CD4-positive, alpha-beta T cell treated with Interleukin-12 subunit alpha and Interleukin-12 subunit beta, for 1 hour (primary cell): ENCODE measurements at places on chromosomes 3 and 15.

DNA sequence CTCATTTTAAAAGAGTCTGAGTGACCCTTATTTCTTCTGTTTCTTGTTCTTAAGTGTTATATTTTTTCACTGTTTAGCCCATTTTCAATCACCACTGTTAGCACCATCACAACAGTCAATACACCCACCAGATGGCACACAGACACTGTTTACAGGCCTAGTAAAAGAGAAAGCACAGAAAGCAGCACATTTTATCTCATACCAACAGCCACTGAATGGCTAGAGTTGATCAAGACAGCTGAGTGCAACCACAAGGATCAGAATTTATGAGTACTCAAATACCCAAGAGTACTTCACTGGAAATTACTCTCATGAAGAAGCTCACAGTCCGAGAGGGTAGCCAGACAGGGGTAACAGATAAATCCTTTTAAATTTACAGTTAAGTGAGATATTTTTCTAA, 127.0 kb downstream of the TFDP2 start:
- DNase-seq: no peak

GRCh38 chr15:48131324-48131723, 10.5 kb downstream of the SLC24A5 start:
- no peak for DNase-seq

GRCh38 chr15:65791335-65792137, 557 bp downstream of the DENND4A start:
- DNase-seq: peak; percentile 57

GRCh38 chr3:129398803-129399144, 29.7 kb downstream of the EFCAB12 start:
- DNase-seq: peak; percentile 19

GRCh38 chr3:189158034-189158433, 13.7 kb upstream of the TPRG1 start:
- DNase-seq: no peak

DNA sequence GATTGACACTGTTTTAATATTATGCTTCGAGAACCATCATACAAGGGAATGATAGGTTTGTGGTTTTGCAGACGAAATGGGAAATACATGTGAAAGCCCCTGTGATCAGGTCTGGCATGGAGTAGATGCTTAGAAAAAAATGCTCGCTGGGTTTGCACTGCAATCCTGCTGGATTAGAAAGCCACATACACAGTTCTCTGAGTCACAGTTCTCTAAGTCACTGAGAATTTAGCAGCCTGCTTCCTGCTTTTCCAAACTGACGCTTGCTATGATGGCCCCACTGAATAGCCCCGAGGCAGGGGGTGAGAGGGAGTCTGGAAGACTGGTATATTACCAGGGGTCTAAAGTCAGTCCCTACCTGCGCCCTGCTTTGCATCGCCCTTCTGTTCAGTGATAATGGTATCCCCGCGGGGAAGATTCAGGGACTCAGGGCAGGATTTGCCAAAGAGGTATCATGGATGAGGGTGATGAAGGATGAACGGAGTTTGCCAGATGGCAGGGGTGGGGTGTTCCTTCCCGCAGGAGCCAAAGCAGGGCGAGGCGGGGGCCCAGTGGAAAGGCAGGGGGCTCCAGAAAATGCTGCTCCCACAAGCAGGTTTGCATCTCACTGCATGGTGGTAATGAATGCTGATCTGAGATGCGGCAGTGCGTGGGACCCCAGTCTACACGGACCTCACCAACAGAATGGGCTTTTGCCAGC, 82.3 kb downstream of the IQSEC1 start:
- no peak for DNase-seq

DNA sequence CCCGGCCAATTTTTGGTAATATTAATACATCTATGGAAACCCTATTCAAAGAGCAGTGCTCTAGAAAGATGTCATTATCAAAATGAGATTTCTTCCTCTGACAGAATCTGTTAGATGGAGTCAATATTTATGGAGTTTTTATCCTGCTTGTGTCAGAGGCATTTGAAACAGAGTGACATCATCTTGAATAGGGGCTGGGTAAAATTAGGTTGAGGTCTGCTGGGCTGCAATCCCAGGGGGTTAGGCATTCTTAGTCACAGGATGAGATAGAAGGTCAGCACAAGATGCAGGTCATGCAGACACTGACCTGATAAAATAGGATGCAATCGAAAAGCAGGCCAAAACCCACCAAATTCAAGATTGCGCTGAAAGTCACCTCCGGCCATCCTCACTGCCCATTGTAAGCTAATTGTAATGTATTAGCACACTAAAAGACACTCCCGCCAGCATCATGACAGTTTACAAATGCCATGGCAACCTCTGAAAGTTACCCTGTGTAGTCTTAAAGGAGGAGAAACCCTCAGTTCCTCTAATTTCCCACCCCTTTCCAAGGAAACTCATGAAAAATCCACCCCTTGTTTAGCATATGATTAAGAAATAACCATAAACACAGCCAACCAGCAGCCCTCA, 27.3 kb upstream of the CCDC50 start:
- DNase-seq: no peak

- no peak for DNase-seq
These were observed 86.3 kb downstream of the SH3GL3 start for GRCh38 chr15:83533410-83533962.

DNA sequence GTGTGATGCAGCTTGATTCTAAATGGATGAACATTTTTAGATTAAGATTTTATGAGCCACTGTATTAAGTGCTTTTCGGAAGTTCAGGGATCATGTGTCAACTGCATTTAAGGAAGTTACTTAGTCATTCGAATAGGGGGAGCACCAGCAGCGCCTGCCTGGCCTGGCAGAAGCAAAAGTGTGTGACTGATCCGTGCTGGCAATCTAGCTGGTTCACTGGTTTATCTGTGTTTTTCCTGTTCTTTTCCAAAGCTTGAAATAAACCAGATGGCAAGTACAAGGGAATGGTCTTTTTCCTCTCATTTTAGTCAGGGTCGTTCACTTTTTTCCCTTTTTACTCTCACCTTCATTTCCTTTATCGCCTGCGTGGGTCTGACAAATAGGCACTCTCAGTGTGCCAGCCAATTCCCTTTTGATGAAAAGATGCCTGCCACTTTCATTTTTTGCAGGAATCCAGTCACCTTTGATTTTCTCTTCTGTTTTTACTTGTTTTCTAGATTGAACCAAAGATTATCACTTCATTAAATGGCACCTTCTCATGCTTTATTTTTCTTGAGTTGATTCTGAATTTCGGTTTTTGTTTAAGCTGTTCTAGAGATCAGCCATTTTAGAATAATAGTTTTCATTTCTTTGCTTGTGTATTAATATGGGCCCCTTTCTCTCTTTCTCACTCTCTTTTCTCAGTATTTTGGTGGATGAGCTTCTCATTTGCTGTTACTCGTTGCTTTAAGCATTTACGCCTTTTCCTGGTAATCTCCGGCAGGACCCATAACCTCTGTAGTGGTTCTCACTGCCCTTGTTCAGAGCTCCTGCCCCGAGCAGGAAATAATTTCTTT, 2.8 kb downstream of the ABHD2 start:
- DNase-seq: peak; percentile 55

- no peak for DNase-seq
These were observed 44.7 kb downstream of the CADM2 start for GRCh38 chr3:85003479-85003878.

GRCh38 chr3:47520756-47521155, 7.2 kb upstream of the ELP6 start:
- no peak for DNase-seq
